NCI-H1092 treated with DMSO at 0.1 percent for 48 hours (cell line): ENCODE measurements at places on chromosomes 2 and 18.
A peak's percentile ranks its signal among the peaks of the same experiment; 100 is the strongest.

DNA sequence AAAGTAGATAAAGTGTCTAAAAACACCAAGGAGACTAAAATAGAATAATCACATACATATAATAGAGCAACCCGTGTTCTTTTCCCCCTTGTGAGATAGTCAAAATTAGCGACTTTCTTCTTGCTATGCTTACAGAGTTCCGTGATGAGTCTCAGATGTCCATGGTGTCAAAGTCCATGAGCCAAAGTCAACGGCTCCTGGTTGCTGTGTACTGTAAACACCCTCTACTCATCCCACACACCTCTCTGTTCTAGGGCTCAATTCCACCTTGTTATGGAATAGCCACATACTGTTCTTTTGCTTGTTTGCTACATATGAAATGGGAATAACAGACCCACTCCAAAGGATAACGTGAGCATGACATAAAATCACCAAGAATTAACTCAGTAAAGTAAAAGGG, 52.5 kb downstream of the GAREM1 start:
- DNase-seq: no peak

DNA sequence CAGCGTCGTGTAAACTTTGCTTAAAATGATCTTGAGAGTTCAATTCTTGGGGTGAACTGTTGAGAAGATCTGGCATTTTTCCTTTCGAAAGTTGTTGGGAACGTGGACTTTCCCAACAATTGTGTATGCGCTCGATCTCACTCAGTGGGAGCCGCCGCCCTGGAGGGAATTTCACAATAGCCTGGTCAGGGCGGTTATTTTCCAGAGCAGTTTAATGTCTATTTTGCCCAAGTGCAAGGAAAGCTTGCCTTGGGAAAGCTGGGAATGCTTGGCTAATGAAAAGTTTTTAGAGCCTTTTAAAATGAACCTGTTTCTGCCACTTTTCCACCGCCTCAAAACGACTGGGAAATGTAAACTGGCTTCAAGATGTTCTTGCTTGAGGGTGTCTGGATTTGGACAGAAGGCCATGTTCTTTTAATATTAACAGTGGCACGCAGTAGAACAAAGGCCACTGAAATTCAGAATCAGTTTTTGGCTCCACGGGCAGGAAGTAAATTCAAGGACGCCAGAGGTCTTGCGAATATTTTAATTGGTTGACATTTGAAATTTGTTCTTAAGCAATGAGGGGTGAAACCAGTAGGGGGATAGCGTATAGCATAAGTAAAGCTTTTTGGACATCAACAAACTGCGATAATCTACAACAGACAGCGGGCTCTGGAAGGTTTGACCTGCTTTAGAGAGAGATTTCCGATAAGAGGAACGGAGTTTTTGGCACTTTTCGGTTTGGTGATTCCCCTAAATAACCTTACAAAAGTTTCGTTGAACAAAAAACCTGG, 1.2 kb downstream of the CFLAR start:
- peak; percentile 18 for DNase-seq

- peak; percentile 27 for DNase-seq
Measured at GRCh38 chr2:29314816-29315571, 199.8 kb downstream of the CLIP4 start.

DNA sequence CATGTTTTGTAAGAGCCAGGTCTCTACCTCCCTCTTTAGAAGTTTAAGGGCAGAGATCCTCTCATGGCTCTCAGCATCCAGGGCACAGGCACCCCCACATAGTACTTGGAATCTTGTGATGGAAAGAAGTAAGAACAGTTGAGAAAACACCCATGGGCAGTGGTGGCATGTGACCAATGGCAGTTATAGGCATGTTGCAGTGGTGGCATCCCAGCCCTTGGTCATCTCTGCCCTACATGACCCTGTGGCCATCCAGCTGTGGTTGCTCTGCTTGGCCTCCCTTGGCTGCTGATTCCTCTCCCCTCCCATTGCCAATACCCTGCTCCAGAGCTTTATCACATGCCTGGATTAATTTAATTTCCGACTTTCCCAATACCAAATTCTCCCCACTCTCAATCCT, 13.3 kb upstream of the MSH2 start:
- DNase-seq: no peak
